Large intestine (tissue), 12 donors: ENCODE measurements at places on chromosomes 16 and 17. TPM values are rescaled to one million over a fixed set of nuclear protein-coding genes. Genes with fewer than 3 reads are reported as not detected.
A peak's percentile ranks its signal among the peaks of the same experiment; 100 is the strongest.

The WSCD1 gene
- 1.9 TPM for polyA plus RNA-seq

- no peak for DNase-seq
Observed at GRCh38 chr17:51765282-51766135, 393.0 kb downstream of the CA10 start.

The PALB2 gene
- 17.3 TPM for polyA plus RNA-seq

The RASD1 gene
- 20.0 TPM for polyA plus RNA-seq

GRCh38 chr17:8056232-8056975, 17.5 kb downstream of the ALOX15B start:
- peak; percentile 90 for DNase-seq

GRCh38 chr16:49463529-49463928, 89.9 kb downstream of the C16orf78 start:
- DNase-seq, result peak; percentile 31

The CDR2L gene
- polyA plus RNA-seq, result 6.8 TPM

DNA sequence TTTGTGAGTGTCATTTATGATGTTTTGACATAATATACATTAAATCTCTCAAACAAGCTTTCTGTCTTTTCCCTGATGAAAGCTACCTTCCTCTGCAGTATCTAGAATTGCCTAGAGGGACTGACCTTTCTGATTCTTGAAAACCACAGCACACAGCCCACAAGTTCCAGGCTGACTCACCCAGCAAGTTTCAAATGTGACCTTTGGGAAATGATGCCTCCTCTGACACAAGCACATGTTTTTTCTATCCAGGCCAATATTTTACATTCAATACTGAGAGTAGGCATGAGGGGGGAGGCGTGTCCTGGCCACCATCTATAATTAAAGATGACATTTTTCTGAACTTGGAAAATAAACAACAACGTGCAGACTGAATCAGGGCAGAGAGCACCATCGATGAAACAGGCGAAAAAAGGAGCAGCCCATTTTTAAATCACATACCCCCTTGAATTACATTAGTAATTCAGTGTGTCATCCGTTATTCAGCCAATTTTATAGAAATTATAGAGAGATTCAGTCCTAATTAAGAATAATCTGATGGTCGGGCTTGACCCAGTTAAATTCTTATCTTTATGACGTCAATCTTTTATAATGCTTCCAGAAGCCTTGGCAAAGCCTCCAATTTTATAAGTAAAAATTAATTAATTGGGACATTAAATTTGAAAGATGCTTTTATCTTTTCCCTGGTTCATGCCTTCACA, 292.6 kb upstream of the CDH11 start:
- no peak for DNase-seq

- no peak for DNase-seq
Observed at GRCh38 chr16:23061669-23062068, 87.6 kb downstream of the USP31 start.

- no peak for DNase-seq
Observed at GRCh38 chr17:37212179-37212578, 163.6 kb upstream of the C17orf78 start.

DNA sequence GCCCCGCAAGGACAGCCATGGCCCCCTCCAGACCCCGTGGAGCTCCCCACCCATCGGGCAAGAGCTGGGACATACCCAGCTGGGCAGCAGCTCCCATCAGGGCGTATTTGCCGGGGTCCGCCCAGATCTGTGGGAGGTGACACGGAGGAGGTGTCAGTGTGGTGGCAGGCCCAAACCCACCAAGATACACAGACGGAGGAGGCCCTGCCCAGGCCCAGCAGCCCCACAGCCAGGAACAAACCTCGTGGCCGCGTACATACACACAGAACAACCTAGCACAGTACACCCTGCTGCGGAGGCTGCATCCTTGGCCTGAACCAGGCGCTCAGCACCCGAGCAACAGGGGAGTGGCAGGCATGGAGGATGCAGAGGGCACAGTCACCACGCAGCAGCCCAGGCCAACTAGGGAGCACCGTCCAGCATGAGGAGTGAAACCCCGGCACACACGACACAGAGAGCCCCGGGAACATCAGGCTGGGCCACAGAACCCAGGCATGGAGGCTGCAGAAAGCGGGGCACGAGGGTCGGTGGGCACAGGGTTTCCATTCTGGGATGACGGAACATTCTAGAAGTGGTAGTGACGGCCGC, 4.9 kb upstream of the CCDC154 start:
- DNase-seq, result no peak

DNA sequence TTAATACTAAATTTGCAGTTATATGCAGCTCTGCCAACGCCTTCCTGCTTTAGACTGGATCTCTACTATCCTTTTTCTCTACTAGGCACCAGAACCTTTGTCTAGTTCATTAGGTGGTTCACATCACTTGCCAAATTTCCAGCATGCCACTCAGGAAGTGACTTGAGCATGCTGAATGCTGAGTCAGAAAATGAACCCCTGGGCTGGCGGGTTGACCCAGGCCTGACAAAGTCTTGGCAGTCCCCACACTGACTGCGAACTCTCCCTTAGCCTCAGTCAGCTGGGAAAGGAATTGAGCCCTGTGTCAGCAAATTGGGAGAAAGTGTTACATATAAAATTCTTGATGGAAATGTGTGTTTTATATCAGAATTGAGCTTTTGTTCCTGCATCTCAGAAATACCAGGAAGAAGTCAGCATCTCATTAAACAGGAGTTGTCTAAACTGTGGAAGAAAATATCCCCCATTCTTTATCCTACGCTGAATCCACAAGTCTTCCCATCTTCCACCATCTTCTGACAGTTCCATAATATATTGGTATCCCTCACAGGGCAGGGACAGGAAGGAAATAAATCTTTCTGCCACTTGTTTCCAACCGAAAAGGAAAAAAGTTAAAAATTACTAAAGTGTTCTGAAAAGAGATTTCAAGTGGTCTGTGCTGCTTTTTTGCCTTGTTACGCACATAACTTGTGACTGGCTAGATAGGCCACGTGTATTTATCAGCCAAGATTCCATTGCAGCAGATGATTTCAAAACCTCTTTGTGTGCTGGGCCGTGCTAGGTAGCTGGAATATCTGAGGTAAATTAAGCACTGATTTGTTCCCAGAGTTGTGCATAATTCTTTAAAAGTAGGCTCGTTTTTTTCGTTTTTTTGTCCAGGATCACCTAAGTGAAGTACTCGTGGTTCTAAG, 16.7 kb upstream of the SLC12A3 start:
- no peak for DNase-seq

DNA sequence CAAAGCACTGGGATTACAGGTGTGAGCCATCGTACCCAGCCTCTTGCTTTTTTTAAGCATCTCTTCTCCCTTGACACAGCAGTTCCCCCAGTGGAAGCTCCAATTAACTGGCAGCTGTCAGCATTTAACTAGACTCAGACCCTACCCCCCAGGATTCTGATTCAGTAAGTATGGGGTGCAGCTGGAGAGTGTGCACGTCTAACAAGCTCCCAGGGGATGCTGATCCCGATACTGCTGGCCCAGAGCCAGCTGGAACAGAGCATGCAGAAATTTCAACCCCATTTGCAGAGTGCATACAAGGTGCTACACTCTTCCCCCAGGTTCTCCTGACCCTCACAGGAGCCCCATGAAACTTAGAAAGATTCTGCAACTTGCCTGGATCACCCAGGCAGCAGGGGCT, 27.7 kb upstream of the BCO1 start:
- no peak for DNase-seq

GRCh38 chr17:79136596-79136995, 62.0 kb downstream of the ENGASE start:
- no peak for DNase-seq

DNA sequence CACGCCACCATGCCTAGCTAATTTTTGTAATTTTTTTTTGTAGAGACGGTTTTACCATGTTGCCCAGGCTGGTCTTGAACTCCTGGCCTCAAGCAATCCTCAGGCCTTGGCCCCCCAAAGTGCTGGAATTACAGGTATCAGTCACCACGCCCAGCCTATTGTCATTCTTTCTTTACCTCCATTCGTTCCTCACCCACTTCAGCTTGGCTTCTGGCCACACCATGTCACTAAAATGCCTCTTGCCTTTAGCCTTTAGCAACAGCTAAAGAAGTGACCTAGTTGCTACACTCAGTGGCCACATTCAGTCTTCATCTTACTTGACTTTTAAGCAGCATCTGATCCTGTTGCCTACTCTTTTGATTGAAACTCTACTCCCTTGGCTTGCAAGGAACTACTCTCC, 3.6 kb upstream of the LRRC75A start:
- DNase-seq, result no peak

- no peak for DNase-seq
Observed at GRCh38 chr16:658679-659571, 9.0 kb upstream of the RHOT2 start.

The SLC52A1 gene
- 3.2 TPM for polyA plus RNA-seq

- DNase-seq, result no peak
Observed at GRCh38 chr16:85541980-85542900, 70.9 kb upstream of the GSE1 start.

DNA sequence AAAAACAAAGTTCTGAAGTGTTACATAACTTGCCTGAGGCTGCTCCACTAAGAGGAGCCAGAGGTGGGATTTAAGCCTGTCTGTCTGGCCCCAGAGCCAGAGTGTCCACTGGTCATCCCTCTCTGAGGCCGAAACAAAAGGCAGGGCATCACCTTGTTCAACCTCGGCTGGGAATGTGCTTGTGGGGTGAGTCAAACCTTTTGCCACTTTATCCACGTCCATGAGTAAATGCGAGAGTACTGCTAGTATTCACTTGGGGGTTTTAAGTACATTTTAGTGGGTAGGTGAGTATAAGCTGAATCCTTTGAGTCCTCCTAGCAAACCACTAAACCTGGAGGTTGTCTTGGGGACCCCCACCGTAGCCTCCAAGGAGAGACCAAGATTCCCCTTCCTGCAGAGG, 103.5 kb downstream of the STX8 start:
- no peak for DNase-seq

- no peak for DNase-seq
Observed at GRCh38 chr17:10117581-10118001, 80.8 kb downstream of the GAS7 start.

- DNase-seq, result peak; percentile 86
Observed at GRCh38 chr17:81519284-81520020, 6.9 kb upstream of the ACTG1 start.

DNA sequence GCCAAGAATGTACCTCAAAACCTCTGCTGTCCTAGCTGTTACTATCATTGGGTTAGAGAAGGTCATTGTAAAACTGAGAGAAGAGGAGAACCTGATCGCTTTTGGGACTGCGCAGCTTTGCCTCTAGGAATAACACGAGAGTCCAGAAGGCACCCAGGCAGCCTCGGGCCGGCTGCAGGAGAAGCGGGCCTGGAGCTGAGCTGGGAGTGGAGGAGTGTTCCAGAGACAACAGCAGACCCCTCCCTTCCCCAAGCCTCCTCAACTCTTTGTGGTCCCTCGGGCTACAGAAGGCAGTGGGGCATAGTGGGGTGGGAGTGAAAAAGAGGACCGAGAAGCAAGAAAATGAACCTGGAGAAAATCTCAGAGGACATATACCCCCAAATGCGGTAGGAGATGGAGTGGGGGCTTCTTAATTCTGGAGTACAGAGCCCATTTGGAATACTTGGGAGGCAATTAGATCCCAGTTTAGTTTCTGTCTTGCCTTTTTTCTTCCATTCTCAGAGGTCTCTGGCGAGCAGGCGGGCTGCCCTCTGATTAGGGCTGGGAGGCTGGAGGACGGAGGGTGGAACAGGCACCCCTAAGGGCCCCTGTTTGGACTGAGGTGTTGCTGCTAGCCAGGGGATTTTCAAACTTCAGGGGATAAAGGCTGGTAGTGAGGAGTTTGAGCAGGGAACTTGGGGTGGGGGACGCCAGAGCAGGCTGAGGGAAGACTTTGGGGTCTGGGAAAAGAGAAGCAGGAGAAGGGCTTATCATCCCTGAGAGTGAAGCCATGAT, 13.3 kb upstream of the HOXB2 start:
- no peak for DNase-seq

The HSD11B2 gene
- polyA plus RNA-seq, result 5.8 TPM

GRCh38 chr16:14106961-14107360, 35.8 kb downstream of the MRTFB start:
- no peak for DNase-seq

DNA sequence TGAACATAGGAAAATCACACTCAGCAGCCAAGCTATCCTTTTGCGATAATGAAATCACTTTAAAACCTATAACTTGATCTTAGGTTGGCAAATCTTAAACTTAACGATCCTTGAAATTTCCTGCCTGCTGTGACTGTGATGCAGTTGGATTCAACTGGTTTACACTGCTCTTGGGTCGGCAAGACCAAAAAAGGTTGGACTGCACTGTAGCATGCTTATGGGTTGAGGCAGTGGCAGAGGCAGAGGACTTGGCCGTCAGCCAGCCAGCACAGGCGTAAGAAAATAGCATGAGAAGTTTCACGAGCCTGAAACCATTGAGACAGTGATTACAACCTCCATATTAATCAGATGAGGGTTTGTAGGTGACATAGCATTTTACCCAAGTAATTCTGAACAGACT, 21.4 kb downstream of the WSB1 start:
- peak; percentile 79 for DNase-seq
